Ascending aorta (tissue), 2 donors: ENCODE measurements at places on chromosomes 11 and 22. TPM values are rescaled to one million over a fixed set of nuclear protein-coding genes. Genes with fewer than 3 reads are reported as not detected.

MPEG1 gene
- 14.5 TPM for total RNA-seq

PATE4 gene
- total RNA-seq = not detected

BARX2 gene
- not detected for total RNA-seq

SLC22A9 gene
- total RNA-seq = not detected

- DNase-seq = no peak
Observed at GRCh38 chr11:34379079-34379478, 21.3 kb upstream of the ABTB2 start.

SYTL2 gene
- 151 TPM for total RNA-seq

TSGA10IP gene
- total RNA-seq = not detected
